ENCODE measurements at places on chromosomes 1 and 21.
A peak's percentile ranks its signal among the peaks of the same experiment; 100 is the strongest.

GRCh38 chr21:29371464-29371863 is 72.7 kb downstream of the BACH1 start:
- no peak for DNase-seq

DNA sequence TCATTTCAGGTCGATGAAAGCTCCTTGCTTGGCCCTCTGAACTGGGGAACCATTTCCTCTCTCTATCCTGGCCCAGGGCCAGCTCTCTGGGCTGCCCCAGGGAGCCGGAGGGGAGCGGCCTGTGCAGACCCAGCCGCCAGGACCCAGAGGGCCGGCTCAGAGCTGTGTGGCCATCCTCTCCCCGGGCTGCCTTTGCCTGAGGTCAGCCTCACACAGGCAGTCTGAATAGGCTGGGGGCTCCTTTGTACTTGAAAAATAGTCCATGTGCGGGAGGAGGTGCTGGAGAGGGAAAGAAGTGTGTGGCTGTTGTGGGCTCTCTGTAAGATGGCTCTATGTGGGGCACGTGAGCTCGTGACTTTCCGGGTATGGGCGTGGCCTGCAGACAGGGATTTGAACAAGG is 275.1 kb upstream of the VAMP3 start:
- DNase-seq, result no peak

GRCh38 chr1:220184506-220184905 is 87.7 kb downstream of the RAB3GAP2 start:
- DNase-seq, result peak; percentile 47

DNA sequence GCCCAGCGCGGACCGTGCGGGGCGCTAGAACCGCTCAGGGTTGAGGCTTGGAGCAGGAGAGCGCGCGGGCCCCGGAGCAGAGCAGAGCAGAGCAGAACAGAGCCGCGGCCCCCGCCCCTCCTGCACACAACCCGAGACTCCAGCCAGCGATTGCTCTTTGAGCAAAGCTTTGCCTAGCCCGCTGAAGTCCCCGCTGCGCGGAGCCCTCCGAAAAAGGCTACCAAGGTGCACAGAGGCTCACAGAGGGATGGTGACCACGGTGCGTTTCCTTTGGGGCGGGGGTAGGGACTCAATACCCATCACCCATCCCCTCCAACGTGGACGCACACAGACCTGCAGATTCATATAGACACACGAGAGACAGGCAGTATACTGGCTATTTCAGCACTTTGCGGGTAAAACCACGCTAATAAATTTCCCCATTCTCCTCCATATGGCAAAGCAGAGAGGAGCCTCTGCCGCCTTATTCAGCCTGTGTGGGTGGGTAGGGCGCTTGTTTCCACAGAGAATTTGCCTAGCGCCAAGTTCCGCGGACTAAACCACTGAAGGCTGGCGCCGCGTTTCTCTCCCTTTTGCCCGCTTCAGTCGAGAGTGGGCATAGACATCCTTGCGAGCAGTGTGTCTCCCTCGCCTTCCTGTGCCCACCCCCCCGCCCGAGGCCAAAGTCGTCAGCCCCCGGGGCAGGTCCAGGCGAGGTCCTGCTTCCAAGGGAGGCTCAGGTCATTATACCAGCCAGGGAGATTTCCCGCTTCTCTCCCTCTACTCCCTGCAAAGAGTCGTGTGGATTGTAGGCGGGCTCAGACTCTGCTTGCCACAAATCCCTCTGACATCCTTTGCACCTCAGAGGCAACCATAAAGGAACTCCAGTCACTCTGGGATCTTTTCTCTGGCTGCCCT is 8.5 kb downstream of the HLX start:
- no peak for DNase-seq

- DNase-seq, result no peak
Observed at GRCh38 chr1:179217943-179218507, 11.5 kb downstream of the ABL2 start.

DNA sequence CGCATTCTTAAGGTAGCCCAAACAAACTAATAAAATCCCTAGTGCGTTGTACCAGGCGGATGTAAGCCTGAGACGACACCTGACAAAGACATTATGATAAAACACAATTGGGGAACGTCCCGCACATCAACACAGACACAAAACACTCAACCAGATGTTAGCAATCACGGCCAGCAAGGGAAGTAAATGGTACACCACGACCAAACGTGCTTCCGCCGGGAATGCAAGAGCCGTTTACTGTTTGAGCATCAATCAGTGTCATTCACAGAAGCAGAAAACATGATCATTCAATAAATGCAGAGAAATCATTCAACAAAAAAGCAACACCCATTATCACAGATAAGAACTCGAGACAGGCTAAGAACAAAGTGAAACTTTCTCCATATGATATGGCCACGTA is 49.4 kb upstream of the COL18A1 start:
- DNase-seq, result no peak

DNA sequence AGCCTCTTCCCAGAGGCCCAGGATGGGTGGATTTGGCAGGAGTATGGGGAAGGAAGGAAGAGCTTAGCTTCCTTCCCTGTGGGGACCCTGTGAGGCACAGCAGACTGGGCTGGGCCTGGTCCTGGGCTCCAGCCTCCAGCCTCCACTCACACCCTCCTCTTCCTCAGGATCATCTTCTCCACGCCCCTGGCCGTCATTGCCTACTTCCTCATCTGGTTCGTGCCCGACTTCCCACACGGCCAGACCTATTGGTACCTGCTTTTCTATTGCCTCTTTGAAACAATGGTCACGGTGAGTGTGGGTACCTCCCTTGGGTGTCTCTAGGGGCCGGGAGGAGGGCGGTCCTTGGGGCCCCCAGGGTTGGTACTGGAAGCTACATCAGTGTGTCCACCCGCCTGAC is 10.1 kb downstream of the MFSD2A start:
- no peak for DNase-seq

GRCh38 chr1:61005614-61006580 is 76.5 kb upstream of the NFIA start:
- DNase-seq, result no peak

GRCh38 chr1:54977533-54978297 is 2.7 kb upstream of the TMEM61 start:
- no peak for DNase-seq

DNA sequence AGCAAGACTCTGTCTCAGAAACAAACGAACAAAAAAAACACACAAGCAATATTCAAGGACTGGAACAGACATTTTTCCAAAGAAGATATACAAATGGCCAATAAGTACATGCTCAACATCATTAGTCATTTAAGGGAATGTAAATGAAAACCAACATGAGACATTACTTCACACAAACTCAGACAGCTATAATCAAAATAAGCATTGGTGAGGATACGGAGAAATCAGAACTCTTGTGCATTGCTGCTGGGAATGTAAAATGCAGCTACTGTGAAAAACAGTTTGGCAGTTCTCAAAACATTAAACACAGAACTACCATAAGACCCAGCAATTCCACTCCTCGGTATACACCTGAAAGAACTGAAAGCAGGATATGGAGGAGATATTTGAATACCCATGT is 15.4 kb downstream of the NOL9 start:
- peak; percentile 91 for DNase-seq

GRCh38 chr1:202835548-202836072 is 24.9 kb downstream of the PCAT6 start:
- DNase-seq, result no peak

- DNase-seq, result no peak
Observed at GRCh38 chr1:76209238-76209637, 134.7 kb downstream of the ST6GALNAC3 start.
